ENCODE measurements at places on chromosomes 5 and 9.
A peak's percentile ranks its signal among the peaks of the same experiment; 100 is the strongest.

DNA sequence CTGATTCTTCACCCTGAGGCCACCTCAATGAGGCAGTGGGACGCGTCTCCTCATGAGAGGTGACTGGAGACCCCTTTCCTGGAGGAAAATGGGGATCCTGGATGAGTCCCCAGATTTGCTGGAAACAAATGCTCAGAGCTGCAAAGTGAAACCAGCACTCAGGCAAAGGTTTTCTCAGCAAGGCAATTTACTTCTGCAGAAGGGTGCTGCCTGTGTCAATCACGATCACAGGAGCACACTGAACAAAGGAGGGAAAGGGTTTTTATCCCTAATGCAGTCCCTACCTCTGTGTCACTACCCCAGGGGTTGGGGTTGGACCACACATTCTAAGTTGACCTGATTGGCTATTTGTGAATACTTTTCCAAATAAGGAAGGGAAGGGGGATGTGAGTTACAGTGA, 69.9 kb upstream of the CDK20 start:
- no peak for DNase-seq

GRCh38 chr5:36529142-36529541, 77.3 kb upstream of the SLC1A3 start:
- DNase-seq, result peak; percentile 71

GRCh38 chr5:151483647-151484046, 36.2 kb downstream of the SLC36A1 start:
- DNase-seq, result peak; percentile 77

DNA sequence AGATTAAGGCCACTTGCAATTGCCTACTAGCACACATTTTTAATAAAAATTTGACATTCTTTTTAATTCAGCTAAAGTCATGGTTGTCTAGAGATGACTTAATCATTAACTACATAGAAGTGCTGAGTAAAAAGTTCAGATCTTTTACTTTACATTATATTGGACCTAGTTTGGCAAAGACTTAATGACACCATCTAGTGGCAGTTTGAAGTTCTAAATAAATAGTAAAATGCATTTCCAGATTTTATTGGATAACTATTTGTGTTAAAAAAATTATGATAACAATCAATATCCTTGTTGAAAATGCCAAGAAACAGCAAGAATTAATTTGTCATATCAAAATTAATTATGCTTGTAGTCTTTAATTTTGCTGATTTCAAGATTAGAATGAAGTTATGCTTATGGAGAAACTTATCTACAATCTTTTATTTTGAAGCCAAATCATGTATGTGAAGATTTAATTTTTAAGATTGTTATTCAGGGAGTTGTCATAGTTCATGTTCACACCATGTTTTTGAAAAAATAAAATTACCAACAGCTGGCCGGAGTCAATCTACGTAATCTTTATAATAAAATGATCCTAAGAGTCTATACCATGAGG, 69.6 kb upstream of the PJA2 start:
- DNase-seq, result peak; percentile 50

GRCh38 chr9:106059886-106060285, 365.5 kb downstream of the TMEM38B start:
- no peak for DNase-seq

Measured in AML-193 (cell line).